ENCODE measurements at places on chromosomes 12 and 14.

DNA sequence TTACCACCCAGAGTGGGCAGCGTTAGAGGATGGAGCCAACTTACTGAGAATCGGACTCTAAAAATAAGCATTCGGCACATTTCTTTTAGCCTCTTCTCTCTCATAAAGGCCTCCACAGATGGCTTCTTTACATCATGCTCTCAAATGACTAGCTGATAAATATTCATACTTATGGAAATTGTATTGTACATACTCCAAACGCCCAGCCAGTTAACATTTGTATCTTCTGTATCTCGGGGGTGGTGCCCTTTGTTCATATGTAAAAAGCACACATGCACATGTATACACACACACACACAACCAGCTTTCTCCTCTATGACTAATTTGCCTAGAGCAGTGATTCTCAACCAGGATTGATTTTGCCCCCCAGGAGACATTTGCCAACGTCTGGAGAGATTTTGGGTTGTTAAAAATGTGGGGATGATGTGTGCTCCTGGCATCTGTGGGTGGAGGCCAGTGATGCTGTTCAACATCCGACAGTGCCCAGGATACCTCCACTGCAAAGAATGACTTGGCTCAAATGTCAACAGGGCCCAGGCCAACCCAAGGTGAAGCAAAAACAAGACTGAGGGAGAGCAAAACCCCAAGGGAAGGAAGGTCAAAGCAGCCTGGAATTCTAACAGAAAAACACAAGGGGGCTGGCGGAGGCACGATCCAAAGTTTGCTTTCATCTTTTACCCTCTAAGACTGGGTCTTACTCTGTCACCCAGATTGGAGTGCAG lies 15.2 kb upstream of the CDK2AP1 start:
- no peak for DNase-seq

DNA sequence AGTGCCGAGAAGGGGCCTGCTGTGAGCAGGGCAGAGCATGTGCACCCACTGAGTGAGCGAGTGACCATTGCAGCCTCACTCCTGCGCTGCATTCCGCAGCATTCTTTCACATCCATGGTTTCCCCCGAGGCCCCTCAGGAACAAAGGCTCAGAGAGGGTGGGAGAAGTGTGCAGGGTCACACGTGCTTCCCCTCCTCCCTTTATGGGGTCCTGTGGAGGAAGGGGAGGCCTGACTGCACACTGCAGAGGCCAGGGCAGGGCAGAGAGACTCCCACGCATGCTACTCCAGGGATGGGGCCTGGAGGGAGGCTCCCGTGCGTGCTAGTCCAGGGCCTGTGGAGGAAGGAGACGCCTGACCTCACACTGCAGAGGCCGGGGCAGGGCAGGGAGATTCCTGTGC lies 63.2 kb downstream of the DIO3 start:
- no peak for DNase-seq

DNA sequence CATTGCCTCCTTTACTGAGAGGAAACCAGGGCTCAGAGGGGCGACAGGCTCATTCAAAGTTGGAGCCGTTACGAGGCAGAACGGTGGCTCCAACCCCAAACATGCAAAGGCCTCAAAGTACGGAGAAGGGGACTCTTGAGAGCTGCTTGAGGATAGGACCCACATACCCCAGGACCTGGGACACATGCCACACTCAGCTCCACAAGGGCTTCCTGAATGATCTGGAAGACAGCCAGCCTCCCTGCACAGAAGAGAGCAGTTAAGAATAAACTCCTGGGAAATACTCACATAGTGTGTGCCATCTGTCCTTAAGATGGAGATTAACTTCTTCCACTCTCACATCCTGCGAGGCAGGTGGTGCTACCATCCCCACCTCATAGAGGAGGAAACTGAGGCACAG lies 26.6 kb upstream of the NXPH4 start:
- no peak for DNase-seq

GRCh38 chr12:106585105-106585520 lies 2.3 kb downstream of the RFX4 start:
- DNase-seq, result no peak

- DNase-seq, result no peak
Observed at GRCh38 chr12:30021051-30021833, 237.5 kb upstream of the TMTC1 start.

GRCh38 chr14:50062438-50063085 lies 53.8 kb downstream of the VCPKMT start:
- DNase-seq, result peak; percentile 58
